ENCODE measurements at places on chromosomes 1 and 21.

DNA sequence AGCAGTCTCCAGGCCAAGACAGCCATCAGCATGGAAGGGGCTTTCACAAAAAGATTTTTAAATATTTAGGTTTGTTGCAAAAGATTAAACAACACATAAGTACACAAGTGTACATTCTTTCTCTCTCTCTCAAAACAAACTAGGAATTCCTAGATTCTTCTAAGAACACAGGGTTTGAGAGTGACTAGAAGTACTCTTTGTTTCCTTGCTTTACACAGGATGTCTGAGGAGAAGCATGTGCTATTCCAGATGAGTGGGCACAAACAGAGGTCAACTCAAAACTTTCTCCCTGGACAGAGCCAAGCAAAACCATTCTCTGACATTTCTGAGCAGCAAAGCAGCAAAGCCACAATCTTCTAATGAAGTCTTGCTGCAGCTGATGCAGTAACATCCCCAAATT lies 210.6 kb upstream of the HOOK1 start:
- DNase-seq: no peak

DNA sequence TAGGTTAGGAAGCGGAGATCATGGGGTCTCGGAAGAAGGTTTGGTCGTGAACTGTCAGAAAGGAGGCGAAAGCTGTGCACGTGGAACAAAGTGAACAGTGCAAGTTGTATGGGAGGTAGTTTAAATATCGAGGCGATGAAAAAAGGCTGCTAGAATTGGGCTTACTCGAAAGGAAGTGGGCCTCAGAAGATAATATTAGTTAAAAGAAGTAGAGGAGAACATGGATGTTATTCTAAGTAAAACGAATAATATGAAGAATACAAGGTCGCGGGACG lies 571 bp downstream of the WDR3 start:
- DNase-seq: peak; percentile 0

- DNase-seq: no peak
Measured at GRCh38 chr1:12595757-12596006, 22.3 kb downstream of the DHRS3 start.

- DNase-seq: no peak
Measured at GRCh38 chr1:16076031-16076864, 2.8 kb upstream of the FAM131C start.

DNA sequence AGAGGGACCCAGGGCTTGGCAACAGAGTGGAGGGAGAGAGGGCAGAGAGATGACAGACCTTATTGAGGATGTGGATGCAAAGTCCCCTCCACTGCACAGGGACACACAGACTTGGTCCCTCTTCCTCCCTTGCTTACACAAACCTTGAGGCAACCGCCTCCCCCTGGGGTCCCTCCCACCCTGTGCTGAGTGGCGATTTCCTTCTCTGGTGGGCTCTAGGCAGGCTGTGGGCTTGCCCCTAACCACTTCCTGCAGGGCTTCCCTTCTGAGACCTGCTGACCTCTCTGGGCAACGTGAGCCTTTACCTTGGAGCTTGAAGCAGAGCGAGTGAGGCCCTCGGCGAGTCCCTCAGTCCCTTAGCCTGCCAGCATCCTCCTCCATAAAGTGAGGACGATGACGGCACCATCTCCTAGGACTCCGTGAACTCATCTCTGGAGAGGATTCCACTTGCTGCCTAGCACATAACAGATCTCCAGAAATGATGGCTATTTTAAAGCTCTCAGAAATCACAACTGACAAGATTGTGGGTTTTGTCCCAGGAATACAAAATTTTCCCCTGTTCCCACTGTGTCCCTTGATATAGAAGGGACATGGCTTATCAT lies 25.0 kb downstream of the KIAA1614 start:
- DNase-seq: no peak
